ENCODE measurements at places on chromosomes 3 and 15. TPM values are rescaled to one million over a fixed set of nuclear protein-coding genes. Genes with fewer than 3 reads are reported as not detected.

The SPINK8 gene
- total RNA-seq: not detected

DNA sequence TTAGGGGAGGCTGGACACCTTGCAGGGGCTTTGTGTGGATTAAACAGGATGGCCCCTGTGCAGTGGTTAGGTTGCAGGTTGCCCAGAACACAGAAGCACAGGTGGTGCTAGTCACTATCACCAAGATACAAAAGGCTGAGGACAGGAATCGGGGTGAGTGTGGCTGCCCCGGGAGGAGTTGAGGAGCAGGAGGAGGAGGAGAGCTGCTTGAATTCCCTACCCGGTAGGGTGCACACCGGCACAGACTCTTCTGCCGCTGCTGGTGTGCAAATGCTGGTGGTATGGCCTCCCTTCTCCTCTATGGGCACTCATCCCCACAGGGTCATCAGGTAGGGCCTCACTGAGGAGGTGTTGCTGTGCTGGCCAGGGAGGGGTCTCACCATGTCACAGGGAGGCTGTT lies 67.5 kb upstream of the SMAD6 start:
- DNase-seq: no peak

The ISL2 gene
- total RNA-seq: not detected

DNA sequence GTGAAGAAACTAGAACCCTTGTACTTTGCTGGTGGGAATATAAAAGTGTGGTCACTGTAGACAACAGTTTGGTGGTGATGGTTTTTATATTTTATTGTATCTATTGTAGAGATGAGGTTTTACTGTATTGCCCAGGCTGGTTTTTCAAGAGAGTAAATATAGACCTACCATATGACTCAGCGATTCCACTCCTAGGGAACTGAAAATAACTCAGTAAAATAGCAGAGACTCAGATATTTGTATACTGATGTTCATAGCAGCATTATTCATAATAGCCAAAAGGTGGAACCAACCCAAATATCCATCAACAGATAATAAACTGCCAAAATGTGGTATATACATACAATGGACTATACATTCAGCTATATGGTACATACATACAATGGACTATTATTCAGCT lies 68.8 kb upstream of the IL12A start:
- DNase-seq: no peak

The NR2E3 gene
- total RNA-seq: 0.12 TPM

- DNase-seq: no peak
These were observed 7.6 kb downstream of the RTP2 start for GRCh38 chr3:187694801-187695200.

GRCh38 chr3:168422843-168423242 lies 327.1 kb upstream of the GOLIM4 start:
- no peak for DNase-seq

DNA sequence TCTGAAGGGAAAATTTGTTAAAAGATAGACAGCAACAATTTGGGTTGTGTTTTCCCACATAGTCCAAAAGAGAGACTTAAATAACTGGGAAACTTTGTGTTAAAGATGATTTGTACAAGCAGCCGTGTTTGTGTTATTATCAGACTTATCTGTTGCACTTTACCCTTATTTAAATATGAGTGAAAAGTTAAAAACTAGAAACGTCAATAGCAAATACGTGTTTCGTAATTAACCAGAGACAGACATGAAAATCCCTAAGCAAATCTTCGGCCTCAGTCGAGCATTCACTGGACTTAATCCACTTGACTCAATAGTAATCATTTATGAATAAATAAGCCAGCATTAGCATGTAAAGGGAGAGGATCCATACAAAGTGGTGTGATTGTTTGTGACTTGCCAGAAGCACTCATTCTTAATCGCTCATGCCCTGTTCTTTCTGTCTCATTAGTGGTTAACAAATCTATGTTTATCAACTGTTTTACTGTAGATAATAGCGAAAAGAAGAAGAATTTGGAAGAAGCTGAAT lies 34.2 kb downstream of the BLM start:
- DNase-seq: no peak

The WDR93 gene
- total RNA-seq: not detected

DNA sequence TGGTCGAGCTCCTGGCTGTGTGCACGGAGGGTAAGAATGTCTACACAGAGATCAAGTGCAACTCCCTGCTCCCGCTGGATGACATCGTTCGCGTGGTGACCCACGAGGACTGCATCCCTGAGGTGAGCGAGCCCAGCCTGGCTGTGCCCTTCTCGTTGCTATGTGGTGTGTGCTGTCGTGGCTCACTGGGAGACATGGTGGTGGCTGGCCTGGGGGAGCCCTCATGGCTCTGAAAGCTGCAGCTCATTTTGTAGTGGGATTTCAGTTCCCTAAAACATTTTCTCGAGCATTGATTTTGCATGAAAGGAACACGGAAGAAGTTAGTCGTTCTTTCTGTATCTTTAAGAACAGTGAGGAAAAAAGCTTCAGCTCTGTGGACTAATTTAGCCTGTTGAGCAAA lies 200.5 kb downstream of the ITPR1 start:
- DNase-seq: no peak

DNA sequence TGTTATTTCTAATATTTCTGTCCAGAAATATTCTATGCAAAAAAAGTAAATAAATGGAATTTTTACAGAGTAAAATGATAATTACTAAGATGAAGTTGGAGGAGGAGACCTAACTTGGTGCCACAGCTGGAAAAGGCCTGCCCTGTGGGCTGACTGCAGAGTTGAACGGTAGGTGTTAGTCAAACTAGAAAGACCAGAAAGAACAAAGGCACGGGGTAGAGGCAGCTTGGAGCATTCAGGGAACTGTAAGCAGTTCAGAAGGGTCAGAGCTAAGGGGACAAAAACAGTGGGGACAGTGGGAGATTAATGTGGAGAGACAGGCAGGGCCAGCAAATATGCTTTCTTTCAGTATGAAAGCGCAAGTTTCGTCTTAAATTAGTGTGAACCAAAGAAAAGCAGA lies 39.3 kb upstream of the PTPRG start:
- DNase-seq: no peak

DNA sequence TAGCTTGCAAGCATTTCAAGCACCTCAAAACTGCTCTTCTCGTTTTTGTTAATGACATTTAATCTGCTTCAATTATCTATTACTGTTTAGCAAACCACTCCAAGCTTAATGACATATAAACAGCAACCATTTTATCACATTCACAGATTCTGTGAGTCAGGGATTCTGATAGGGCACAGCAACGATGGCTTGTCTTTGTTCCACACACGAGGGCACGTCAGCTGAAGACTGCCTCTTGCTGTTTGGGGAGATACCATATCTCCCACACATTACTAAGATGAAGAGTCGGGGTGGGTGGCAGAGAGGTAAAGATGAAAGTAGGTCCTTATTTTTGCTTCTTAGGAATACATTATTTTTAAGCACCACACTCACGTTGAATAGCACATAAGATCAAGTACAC lies 19.3 kb downstream of the CPOX start:
- no peak for DNase-seq

Data from right cardiac atrium (tissue), 5 donors.